ENCODE measurements at places on chromosomes 5 and 9.

- no peak for DNase-seq
Observed at GRCh38 chr5:176352116-176352878, 9.3 kb downstream of the KIAA1191 start.

- DNase-seq: no peak
Observed at GRCh38 chr9:98083061-98083501, 26.5 kb downstream of the NANS start.

DNA sequence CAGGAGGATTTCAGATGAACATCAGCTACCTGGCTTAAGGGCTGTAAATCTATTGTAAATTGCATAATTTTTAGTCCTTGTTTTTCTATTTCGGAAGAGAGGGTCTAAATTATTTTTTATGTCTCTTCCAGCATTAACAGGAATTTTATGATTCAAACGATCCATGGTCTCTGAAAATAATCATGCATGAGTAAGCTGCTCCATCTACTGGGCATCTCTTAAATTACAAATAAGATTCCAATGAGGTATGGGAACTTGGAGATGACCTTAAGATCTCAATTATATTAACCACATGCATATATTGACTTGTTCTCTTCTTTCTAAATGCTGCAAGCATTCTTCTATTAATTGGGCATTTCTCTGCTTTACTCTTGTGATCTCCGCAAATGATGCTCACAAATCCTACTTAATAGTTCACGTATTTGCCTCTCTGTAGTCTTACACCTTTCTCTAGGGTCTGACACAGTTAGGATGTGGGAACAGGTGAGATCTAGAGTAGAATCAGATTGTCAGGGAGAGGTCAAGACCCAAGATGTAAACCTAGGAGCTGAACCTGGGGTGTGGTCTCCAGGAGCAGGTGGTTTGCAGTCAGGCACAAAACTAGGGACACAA is 86.9 kb downstream of the NUDT12 start:
- peak; percentile 61 for DNase-seq

GRCh38 chr9:16099732-16100536 is 547.1 kb downstream of the CCDC171 start:
- DNase-seq: no peak

- DNase-seq: no peak
Observed at GRCh38 chr5:119439140-119439631, 13.1 kb upstream of the HSD17B4 start.

- DNase-seq: no peak
Observed at GRCh38 chr9:121939643-121940042, 153.5 kb downstream of the TTLL11 start.

- DNase-seq: peak; percentile 64
Observed at GRCh38 chr5:99032234-99033013, 103.6 kb upstream of the CHD1 start.

DNA sequence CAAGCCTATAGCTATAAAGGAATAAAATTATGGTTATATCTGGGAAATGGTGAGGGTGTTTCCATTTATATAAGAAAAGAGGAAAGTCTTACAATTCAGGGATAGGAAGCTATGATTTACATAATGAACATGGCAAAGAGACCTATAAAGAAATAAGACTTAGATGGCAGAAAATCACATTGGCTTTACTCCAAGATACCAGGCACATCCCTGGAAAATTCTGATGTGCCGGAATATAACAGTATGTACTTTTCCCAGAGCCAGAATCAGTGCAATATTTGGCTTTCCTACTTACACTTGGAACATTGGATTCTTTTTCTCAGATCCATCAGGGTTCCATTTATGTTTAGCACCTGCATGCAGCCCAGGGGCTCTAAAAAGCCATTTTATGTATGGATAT is 357.8 kb downstream of the CETN3 start:
- DNase-seq: no peak

- no peak for DNase-seq
Observed at GRCh38 chr5:80668016-80668969, 13.5 kb upstream of the DHFR start.

DNA sequence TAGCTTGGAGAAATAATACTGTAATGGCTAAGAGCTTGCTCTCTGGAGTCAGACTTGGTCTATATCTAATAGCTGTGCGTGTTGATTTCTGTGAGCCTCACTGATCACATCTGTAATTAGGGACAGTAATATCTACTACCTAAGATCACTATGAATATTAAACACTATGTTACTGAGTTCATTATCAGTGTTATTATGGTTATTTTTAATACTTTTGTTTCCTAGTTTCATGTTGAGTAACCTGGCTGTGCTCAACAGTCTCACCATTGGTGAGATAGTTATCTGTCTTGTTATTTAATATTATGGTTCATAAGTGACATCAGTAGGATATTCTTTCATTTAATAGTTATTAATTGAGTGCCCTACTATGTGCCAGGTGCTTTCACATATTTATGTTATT is 22.4 kb upstream of the CAVIN4 start:
- no peak for DNase-seq

DNA sequence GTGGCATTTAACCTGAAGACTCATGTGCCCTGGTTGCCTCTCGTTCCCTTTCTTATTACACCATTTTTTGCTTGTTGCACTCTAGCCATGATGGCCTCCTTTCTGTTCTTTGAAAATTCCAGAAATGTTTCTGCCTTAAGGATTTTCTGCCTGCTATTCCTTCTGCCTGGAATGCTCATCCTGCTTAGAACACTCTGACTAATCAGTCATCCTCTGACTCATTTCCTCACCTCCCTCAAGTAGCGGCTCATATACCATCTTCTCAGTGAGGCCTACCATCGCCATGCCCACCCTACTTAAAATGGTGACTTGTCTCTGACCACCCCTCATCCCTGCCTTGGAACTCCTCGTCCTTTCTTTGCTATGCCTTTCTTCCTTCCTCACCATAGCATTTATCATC is 68.8 kb downstream of the KIF4B start:
- no peak for DNase-seq

- peak; percentile 8 for DNase-seq
Observed at GRCh38 chr9:134037641-134038040, 12.4 kb downstream of the BRD3OS start.

- no peak for DNase-seq
Observed at GRCh38 chr5:72141440-72142355, 34.4 kb downstream of the MAP1B start.

All from NCI-H1417 (cell line).